Immature natural killer cell (primary cell): ENCODE measurements at places on chromosomes 3 and 15.

- DNase-seq: no peak
Observed at GRCh38 chr3:154884952-154885351, 195.2 kb upstream of the MME start.

GRCh38 chr15:61035311-61035710 is 193.8 kb downstream of the RORA start:
- no peak for DNase-seq

DNA sequence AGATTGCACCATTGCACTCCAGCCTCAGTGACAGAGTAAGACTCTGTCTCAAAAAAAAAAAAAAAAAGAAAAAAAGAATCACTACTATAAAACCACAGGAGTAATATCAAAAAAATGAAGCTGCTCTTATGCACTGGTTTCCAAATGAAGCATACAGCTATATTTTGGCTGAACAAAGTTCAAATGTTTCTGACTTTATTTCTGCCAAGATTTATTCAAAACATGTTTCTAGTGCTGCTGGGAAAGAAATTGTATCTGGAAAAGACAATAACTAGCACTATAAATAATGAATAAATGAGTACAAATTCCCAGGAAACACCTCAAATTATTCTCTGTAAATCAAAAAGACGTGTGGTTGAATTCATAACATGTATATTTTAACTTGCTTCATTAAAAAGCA is 102.5 kb upstream of the MME start:
- DNase-seq: no peak

GRCh38 chr15:88057836-88058235 is 198.7 kb downstream of the NTRK3 start:
- DNase-seq: no peak

DNA sequence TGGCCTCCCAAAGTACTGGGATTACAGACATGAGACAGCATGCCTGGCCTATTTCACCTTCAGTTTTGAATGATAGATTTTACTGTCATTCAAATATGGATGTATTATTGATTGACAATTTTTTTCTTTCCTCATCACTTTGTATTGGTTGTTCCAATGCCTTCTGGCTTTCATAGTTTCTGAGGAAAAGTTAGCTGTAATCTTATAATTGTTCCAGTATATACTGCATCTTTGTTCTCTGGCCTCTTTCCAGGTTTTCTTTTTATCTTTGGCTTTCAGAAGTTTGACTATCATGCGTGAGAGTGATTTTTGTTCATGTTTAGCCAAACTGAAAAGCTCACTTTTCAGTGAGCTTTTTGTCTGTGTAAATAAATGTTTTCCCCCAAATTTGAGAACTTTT is 157.1 kb downstream of the RSRC1 start:
- no peak for DNase-seq

- no peak for DNase-seq
Observed at GRCh38 chr3:156356537-156357363, 198.2 kb downstream of the SSR3 start.
